ENCODE measurements at places on chromosomes 1 and 21. TPM values are rescaled to one million over a fixed set of nuclear protein-coding genes. Genes with fewer than 3 reads are reported as not detected.

GRCh38 chr1:235342039-235342438 is 13.7 kb downstream of the GGPS1 start:
- DNase-seq = no peak

DNA sequence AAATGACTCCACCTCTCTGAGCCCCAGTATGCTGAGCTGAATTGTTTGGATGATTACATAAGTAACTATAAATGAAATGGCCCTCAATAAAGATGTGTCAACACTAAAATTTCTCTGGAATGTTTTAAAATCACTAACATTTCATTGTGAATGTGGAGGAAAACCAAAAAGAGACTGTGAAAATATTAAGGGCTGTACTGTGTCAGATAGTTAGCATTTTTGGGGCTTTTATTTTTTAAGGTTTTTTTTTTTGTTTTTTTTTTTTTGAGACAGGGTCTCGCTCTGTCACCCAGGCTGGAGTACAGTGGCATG is 6.3 kb downstream of the MYOC start:
- DNase-seq = no peak

GRCh38 chr1:222653178-222653827 is 35.4 kb downstream of the MIA3 start:
- DNase-seq = peak; percentile 36

Gene SAMSN1
- total RNA-seq = 121 TPM

Gene GSTM5
- not detected for total RNA-seq

Data from activated naive CD8-positive, alpha-beta T cell treated with anti-CD3 and anti-CD28 coated beads, Interleukin-2, amount 10 ng/mL, durations not matched to agents 7 days and 5 days (primary cell).